ENCODE measurements at places on chromosomes 16 and 17. TPM values are rescaled to one million over a fixed set of nuclear protein-coding genes. Genes with fewer than 3 reads are reported as not detected.

SMTNL2 gene
- 1.3 TPM for polyA plus RNA-seq

ABCA8 gene
- 3.7 TPM for polyA plus RNA-seq

FBXL16 gene
- polyA plus RNA-seq = 2.5 TPM

SKAP1 gene
- polyA plus RNA-seq = 0.77 TPM

GUCY2D gene
- polyA plus RNA-seq = 0.15 TPM

ZFPM1 gene
- polyA plus RNA-seq = 3.6 TPM

OTOP2 gene
- not detected for polyA plus RNA-seq

SLC16A6 gene
- polyA plus RNA-seq = 0.18 TPM

GCGR gene
- polyA plus RNA-seq = 1.4 TPM

IL32 gene
- 209 TPM for polyA plus RNA-seq

HEATR9 gene
- not detected for polyA plus RNA-seq

NPIPB13 gene
- polyA plus RNA-seq = 2.7 TPM

KREMEN2 gene
- polyA plus RNA-seq = 0.22 TPM

DDX52 gene
- polyA plus RNA-seq = 7.9 TPM

CLDN7 gene
- 88.9 TPM for polyA plus RNA-seq

PRSS36 gene
- polyA plus RNA-seq = 3.4 TPM

ARRB2 gene
- polyA plus RNA-seq = 72.4 TPM
